Activated naive CD8-positive, alpha-beta T cell treated with anti-CD3 and anti-CD28 coated beads for 36 hours (primary cell): ENCODE measurements at places on chromosomes 4 and X. TPM values are rescaled to one million over a fixed set of nuclear protein-coding genes. Genes with fewer than 3 reads are reported as not detected.

DNA sequence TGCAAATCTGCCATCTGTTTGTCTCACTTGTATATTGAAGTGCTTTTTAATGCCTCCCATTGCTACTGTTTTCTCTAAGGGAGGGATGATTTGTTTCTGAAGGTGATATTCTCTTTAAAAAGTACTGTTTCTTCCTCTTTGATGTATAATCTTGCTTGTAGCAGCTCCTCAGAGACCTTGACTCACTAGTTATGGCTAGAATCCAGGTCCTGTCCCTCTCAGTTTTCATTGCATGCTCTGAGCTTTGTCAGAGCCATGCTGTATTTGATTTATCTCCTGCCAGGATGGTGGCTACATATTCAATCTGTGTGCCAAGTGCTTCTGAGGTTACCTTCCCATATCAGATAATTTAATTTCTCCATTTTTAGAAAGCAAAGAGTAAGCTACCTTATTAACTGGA is 56.0 kb downstream of the GLUD2 start:
- no peak overlapping the region for H3K4me3 ChIP-seq
- DNase-seq: no peak
- peaks cover 5% of the 10 kb centered on the region for H3K27me3 ChIP-seq
- no peaks in the 10 kb centered on the region for H3K36me3 ChIP-seq
- no peak overlapping the region for H3K27ac ChIP-seq
- no peaks in the 10 kb centered on the region for H3K4me1 ChIP-seq

DNA sequence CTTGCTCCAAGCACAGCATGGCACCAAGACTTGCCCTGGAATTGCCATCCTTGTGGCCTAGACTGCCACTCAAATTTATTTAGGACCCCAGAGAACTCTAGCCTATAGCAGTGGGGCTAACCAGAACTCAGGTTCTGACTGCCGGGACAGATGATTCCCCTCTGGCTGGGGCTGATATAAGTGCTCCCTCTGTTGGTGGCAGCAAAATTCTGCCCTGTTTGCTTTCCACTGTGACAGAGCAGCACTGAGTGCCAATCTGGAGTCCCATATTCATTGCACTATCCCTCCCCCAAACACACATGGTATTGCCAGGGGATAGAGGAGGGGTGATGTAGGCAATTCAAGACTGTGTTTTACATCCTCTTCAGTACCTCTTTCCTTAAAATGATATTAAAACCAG is 1081.9 kb downstream of the FAT4 start:
- H3K4me1 ChIP-seq: no peaks in the 10 kb centered on the region
- no peak for DNase-seq
- H3K27ac ChIP-seq: no peak overlapping the region
- H3K27me3 ChIP-seq: no peaks in the 10 kb centered on the region

GRCh38 chr4:89416960-89417359 is 109.4 kb upstream of the GPRIN3 start:
- no peaks in the 10 kb centered on the region for H3K27me3 ChIP-seq
- no peak overlapping the region for H3K27ac ChIP-seq
- no peak overlapping the region for H3K4me3 ChIP-seq

- peaks cover 12% of the 10 kb centered on the region for H3K27me3 ChIP-seq
- DNase-seq: no peak
- no peak overlapping the region for H3K27ac ChIP-seq
- H3K4me3 ChIP-seq: no peak overlapping the region
- peaks cover 6% of the 10 kb centered on the region for H3K4me1 ChIP-seq
- H3K36me3 ChIP-seq: no peaks in the 10 kb centered on the region
Measured at GRCh38 chrX:153319295-153320046, 2.1 kb downstream of the PNMA6F start.

- H3K36me3 ChIP-seq: no peaks in the 10 kb centered on the region
- no peak overlapping the region for H3K4me3 ChIP-seq
- H3K27me3 ChIP-seq: no peaks in the 10 kb centered on the region
- H3K4me1 ChIP-seq: no peaks in the 10 kb centered on the region
Measured at GRCh38 chrX:7191681-7192110, 43.7 kb upstream of the PUDP start.

DNA sequence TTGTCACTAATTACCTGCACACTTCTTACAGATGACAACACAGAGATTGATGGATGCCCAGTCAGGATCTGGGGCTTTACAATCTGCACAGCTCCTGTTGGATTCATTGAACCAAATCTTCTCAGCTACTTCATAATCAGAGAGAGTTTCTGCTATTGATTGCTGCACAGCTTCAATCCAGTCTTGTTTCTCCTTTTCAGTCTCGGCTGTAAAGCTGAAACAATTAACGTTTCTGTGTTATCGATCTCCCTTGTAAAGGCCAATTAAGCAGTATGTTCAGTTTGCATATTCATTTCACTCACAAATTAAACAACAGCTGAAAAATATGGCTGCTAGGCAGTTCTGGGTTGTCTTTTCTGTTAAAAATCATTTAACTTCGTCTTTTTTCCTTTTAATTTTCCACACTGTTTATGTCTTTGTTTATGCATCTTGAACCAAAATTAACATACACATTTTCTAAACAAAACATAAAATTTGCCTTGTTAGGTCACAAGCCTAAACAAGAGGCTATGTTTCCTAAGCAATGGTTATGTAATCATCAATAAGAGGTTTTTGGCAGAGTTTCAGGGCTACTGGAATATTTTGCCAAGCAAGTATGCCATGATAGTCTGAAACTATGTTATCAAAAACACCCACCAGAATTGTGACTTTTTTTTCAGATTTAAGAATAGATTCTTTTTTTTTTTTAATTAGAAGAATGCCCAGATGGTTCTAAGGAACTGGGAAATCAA is 79.2 kb downstream of the ARAP2 start:
- peaks cover 9% of the 10 kb centered on the region for H3K4me1 ChIP-seq
- H3K36me3 ChIP-seq: peaks cover 27% of the 10 kb centered on the region
- no peak overlapping the region for H3K27ac ChIP-seq
- no peak overlapping the region for H3K4me3 ChIP-seq
- no peaks in the 10 kb centered on the region for H3K27me3 ChIP-seq

- no peaks in the 10 kb centered on the region for H3K4me1 ChIP-seq
- DNase-seq: no peak
- peaks cover 27% of the 10 kb centered on the region for H3K27me3 ChIP-seq
Measured at GRCh38 chr4:6320663-6321062, 51.0 kb downstream of the WFS1 start.

DNA sequence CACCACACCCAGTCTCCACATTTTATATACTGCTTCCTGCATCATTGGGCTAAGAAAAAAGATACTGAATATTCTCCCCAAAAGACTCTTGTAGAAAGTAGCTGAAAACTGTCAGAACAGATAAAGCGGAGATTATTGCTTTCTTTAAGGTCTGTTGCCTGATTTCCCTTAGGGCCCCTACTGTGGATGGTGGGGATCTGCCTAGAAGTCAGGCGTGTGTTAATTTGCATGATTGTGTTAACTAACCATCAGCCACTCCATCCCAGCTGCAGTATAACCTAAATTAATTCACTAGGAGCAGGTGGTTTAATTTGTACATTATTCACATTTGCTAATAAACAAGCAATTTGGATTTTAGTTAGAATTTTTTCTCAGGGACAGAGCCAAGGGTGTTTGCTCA is 360.3 kb downstream of the FBXW7 start:
- no peaks in the 10 kb centered on the region for H3K36me3 ChIP-seq
- no peak overlapping the region for H3K4me3 ChIP-seq
- no peak overlapping the region for H3K27ac ChIP-seq
- no peaks in the 10 kb centered on the region for H3K27me3 ChIP-seq
- no peak for DNase-seq
- no peaks in the 10 kb centered on the region for H3K4me1 ChIP-seq

- no peak overlapping the region for H3K4me3 ChIP-seq
- H3K27ac ChIP-seq: peak overlapping the region; percentile 86
- H3K27me3 ChIP-seq: no peaks in the 10 kb centered on the region
- H3K36me3 ChIP-seq: no peaks in the 10 kb centered on the region
- H3K4me1 ChIP-seq: peaks cover 19% of the 10 kb centered on the region
Measured at GRCh38 chrX:20378233-20378920, 111.7 kb upstream of the RPS6KA3 start.

GRCh38 chr4:174316954-174317353 is 33.2 kb downstream of the CEP44 start:
- no peak for DNase-seq
- H3K27ac ChIP-seq: no peak overlapping the region
- H3K27me3 ChIP-seq: no peaks in the 10 kb centered on the region
- H3K4me3 ChIP-seq: no peak overlapping the region

DNA sequence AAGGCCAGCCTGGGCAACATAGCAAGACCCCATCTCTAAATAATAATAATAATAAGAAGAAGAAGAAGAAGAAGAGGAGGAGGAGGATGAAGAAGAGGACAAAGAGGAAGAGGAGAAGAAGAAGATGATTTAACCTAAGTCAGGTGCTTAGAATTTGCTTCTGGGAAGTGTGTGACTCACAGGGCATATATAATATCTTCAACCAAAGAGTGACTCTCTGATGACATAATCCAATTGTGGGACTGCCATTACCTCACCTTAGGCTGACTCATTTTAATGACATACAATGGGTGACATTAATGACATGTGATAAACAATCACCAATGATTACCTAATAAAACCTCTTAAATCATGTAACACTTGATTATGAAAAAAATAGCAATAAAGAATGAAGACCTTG is 32.7 kb upstream of the MBTPS2 start:
- no peak for DNase-seq
- H3K36me3 ChIP-seq: peaks cover 2% of the 10 kb centered on the region
- H3K4me1 ChIP-seq: no peaks in the 10 kb centered on the region
- H3K27me3 ChIP-seq: peaks cover 4% of the 10 kb centered on the region
- H3K4me3 ChIP-seq: no peak overlapping the region
- no peak overlapping the region for H3K27ac ChIP-seq

GRCh38 chr4:1300466-1301455 is 11.1 kb downstream of the MAEA start:
- H3K4me3 ChIP-seq: no peak overlapping the region
- peak overlapping the region; percentile 6 for H3K27ac ChIP-seq
- H3K36me3 ChIP-seq: peaks cover 30% of the 10 kb centered on the region
- peaks cover 34% of the 10 kb centered on the region for H3K4me1 ChIP-seq
- H3K27me3 ChIP-seq: no peaks in the 10 kb centered on the region
- DNase-seq: no peak

GRCh38 chr4:154611833-154612232 is 623 bp downstream of the FGG start:
- no peaks in the 10 kb centered on the region for H3K36me3 ChIP-seq
- H3K27ac ChIP-seq: no peak overlapping the region
- H3K27me3 ChIP-seq: peaks cover 31% of the 10 kb centered on the region
- DNase-seq: no peak
- H3K4me3 ChIP-seq: no peak overlapping the region

GRCh38 chrX:136196691-136197155 is 49.4 kb downstream of the FHL1 start:
- peaks cover 23% of the 10 kb centered on the region for H3K4me1 ChIP-seq
- no peak overlapping the region for H3K27ac ChIP-seq
- H3K27me3 ChIP-seq: no peaks in the 10 kb centered on the region

DNA sequence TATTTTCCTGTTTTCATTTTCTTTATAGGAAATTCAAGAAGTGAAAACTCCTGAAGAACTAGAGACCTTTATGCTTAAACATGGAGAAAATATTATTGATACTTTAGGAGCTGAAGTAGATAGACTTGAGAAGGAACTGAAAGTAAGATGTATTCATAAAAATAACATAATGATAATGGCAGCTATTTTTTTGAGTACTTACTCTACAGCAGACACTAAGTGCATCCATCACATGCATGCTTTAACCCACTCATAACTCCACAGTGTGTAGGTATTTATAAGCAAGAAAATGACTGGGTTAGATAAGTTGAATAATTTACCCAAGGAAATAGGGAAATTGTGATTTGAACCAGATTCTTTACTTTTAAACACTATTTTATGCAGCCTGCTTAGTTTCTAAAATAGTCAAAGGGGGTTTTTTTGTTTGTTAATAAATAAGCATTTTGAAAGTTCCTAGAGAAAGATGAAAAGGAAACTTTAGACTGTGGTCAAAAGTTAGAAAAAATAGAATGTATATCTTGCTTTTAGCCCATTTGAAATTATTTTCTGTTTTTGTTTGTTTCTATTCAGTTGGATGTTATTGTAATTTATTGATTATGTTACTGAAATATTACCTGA is 74.2 kb downstream of the BEND4 start:
- no peaks in the 10 kb centered on the region for H3K27me3 ChIP-seq
- no peak overlapping the region for H3K27ac ChIP-seq
- H3K4me1 ChIP-seq: no peaks in the 10 kb centered on the region
- H3K4me3 ChIP-seq: no peak overlapping the region

- peaks cover 3% of the 10 kb centered on the region for H3K36me3 ChIP-seq
- no peak for DNase-seq
- H3K4me3 ChIP-seq: no peak overlapping the region
- peaks cover 22% of the 10 kb centered on the region for H3K27me3 ChIP-seq
Measured at GRCh38 chr4:6189511-6189910, 10.8 kb downstream of the JAKMIP1 start.

DNA sequence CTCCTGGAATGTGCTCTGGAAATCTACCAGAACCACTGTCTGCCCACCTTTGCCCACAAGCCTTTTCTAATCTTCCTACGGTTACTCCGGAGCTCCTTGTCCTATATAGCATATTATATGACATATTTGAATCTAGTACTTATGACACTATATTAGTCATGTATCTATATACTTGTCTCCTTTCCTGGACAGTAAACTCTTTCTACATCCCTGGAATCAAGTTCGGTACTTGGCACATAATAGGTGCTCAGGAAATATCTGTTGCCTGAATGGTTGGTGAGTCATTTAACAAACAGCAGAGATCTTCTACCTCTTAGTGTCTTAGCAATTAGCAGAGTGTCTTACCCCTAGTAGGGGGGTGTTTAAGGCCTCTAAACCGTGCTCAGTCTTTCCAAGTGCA is 123.6 kb downstream of the RELL1 start:
- no peak overlapping the region for H3K27ac ChIP-seq
- H3K36me3 ChIP-seq: no peaks in the 10 kb centered on the region
- H3K4me3 ChIP-seq: no peak overlapping the region
- H3K27me3 ChIP-seq: no peaks in the 10 kb centered on the region
- DNase-seq: no peak
- no peaks in the 10 kb centered on the region for H3K4me1 ChIP-seq

GRCh38 chr4:76895619-76896018 is 2.3 kb downstream of the SOWAHB start:
- DNase-seq: no peak
- peaks cover 63% of the 10 kb centered on the region for H3K27me3 ChIP-seq
- H3K4me1 ChIP-seq: peaks cover 3% of the 10 kb centered on the region
- H3K4me3 ChIP-seq: no peak overlapping the region

- no peaks in the 10 kb centered on the region for H3K36me3 ChIP-seq
- no peak overlapping the region for H3K27ac ChIP-seq
- H3K27me3 ChIP-seq: peaks cover 6% of the 10 kb centered on the region
- no peaks in the 10 kb centered on the region for H3K4me1 ChIP-seq
Measured at GRCh38 chrX:3529466-3530010, 183.1 kb upstream of the MXRA5 start.

DNA sequence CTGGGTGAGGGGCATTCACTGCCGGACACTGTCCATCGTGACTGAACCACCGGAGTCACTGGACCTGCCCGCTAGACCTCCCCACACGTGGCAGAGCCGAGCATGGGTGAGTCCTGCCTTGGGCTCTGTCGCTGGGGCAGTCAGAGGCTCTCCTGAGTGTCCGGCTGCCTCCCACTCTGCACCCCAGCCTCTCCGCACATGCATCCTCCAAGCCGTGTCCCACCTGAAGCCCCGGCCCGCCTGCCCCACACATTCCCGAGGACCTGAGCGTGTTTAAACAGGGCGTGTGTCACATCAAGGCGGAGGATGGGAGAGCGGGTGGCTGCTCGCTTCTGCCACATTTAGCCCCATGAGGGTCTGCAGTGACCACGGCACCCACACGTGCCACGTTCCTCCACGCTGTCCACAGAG is 4.7 kb downstream of the CPLX1 start:
- H3K27me3 ChIP-seq: peaks cover 59% of the 10 kb centered on the region
- H3K4me1 ChIP-seq: no peaks in the 10 kb centered on the region
- H3K4me3 ChIP-seq: no peak overlapping the region
- no peak for DNase-seq
- H3K27ac ChIP-seq: no peak overlapping the region

TMPRSS11D gene
- total RNA-seq: not detected

HDX gene
- 0.96 TPM for total RNA-seq

OPHN1 gene
- not detected for total RNA-seq

ZNF275 gene
- total RNA-seq: 13.9 TPM

NPY5R gene
- not detected for total RNA-seq

PHOX2B gene
- not detected for total RNA-seq
